ENCODE measurements at places on chromosomes 3 and 15. TPM values are rescaled to one million over a fixed set of nuclear protein-coding genes. Genes with fewer than 3 reads are reported as not detected.
A peak's percentile ranks its signal among the peaks of the same experiment; 100 is the strongest.

GRCh38 chr15:82950295-82950694 is 2.2 kb downstream of the HOMER2 start:
- peaks cover 5% of the 10 kb centered on the region for H3K4me1 ChIP-seq
- no peak for DNase-seq
- no peak overlapping the region for H3K4me3 ChIP-seq
- H3K27me3 ChIP-seq, result peaks cover 4% of the 10 kb centered on the region
- no peaks in the 10 kb centered on the region for H3K36me3 ChIP-seq

GRCh38 chr15:35181538-35181937 is 96.4 kb upstream of the NANOGP8 start:
- no peaks in the 10 kb centered on the region for H3K36me3 ChIP-seq
- H3K4me1 ChIP-seq, result peaks cover 5% of the 10 kb centered on the region
- H3K27me3 ChIP-seq, result no peaks in the 10 kb centered on the region
- no peak for DNase-seq
- no peak overlapping the region for H3K4me3 ChIP-seq
- no peak overlapping the region for H3K27ac ChIP-seq

- no peaks in the 10 kb centered on the region for H3K36me3 ChIP-seq
- peak overlapping the region; percentile 65 for H3K4me3 ChIP-seq
- peaks cover 38% of the 10 kb centered on the region for H3K4me1 ChIP-seq
- peak overlapping the region; percentile 85 for H3K27ac ChIP-seq
- H3K27me3 ChIP-seq, result no peaks in the 10 kb centered on the region
- peak; percentile 9 for DNase-seq
These were observed 52.5 kb downstream of the ATP10A start for GRCh38 chr15:25810631-25811091.

DNA sequence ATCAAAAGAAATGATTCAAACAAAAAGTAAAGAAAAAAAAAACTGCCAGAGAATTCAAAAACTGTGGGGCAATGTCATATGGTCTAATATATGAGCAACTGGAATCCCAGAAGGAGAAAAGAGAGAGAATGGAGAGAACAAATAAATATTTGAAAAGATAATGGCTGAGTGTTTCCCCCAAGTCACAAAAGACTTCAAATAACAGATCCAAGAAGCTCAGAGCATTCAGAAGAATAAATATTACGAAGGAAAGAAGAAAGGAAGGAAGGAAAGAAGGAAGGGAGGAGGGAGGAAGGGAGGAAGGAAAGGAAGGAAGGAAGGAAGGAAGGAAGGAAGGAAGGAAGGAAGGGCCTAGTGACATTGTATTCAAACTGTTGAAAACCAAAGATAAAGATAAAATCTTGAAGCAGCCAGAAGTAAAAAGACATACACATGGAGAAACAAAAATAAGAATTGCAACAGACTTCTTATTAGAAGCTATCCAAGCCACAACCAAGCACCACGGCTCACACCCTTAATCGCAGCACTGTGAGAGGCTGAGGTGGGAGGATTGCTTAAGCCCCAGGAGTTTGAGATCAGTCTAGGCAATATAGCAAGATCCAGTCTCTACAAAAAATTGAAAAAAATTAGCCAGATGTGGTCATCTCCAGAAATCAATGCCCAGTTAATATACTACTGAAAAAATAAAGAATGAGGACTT is 118.9 kb upstream of the IGSF10 start:
- H3K27me3 ChIP-seq, result no peaks in the 10 kb centered on the region
- no peak overlapping the region for H3K27ac ChIP-seq
- no peak for DNase-seq
- H3K36me3 ChIP-seq, result no peaks in the 10 kb centered on the region
- H3K4me1 ChIP-seq, result peaks cover 4% of the 10 kb centered on the region
- H3K4me3 ChIP-seq, result no peak overlapping the region

- H3K27ac ChIP-seq, result peak overlapping the region; percentile 4
- DNase-seq, result no peak
- H3K4me3 ChIP-seq, result peak overlapping the region; percentile 11
- H3K4me1 ChIP-seq, result peaks cover 48% of the 10 kb centered on the region
These were observed 30.6 kb downstream of the INTS14 start for GRCh38 chr15:65580287-65580686.

- no peaks in the 10 kb centered on the region for H3K27me3 ChIP-seq
- H3K4me3 ChIP-seq, result no peak overlapping the region
- no peak overlapping the region for H3K27ac ChIP-seq
- H3K36me3 ChIP-seq, result peaks cover 3% of the 10 kb centered on the region
These were observed 21.5 kb upstream of the PTPN23 start for GRCh38 chr3:47359323-47359722.

GRCh38 chr15:53384417-53384816 is 375.0 kb downstream of the WDR72 start:
- H3K27me3 ChIP-seq, result no peaks in the 10 kb centered on the region
- peaks cover 8% of the 10 kb centered on the region for H3K4me1 ChIP-seq
- no peak overlapping the region for H3K4me3 ChIP-seq
- DNase-seq, result no peak
- H3K36me3 ChIP-seq, result no peaks in the 10 kb centered on the region
- H3K27ac ChIP-seq, result no peak overlapping the region

GRCh38 chr3:106206146-106206545 is 337.3 kb upstream of the CBLB start:
- H3K4me1 ChIP-seq, result no peaks in the 10 kb centered on the region
- no peak for DNase-seq
- H3K27me3 ChIP-seq, result no peaks in the 10 kb centered on the region

GRCh38 chr3:128311441-128311844 is 155.2 kb downstream of the DNAJB8 start:
- H3K4me1 ChIP-seq, result peaks cover 9% of the 10 kb centered on the region
- DNase-seq, result no peak
- H3K36me3 ChIP-seq, result no peaks in the 10 kb centered on the region
- no peaks in the 10 kb centered on the region for H3K27me3 ChIP-seq
- no peak overlapping the region for H3K4me3 ChIP-seq

- H3K36me3 ChIP-seq, result no peaks in the 10 kb centered on the region
- no peak overlapping the region for H3K27ac ChIP-seq
- peaks cover 7% of the 10 kb centered on the region for H3K4me1 ChIP-seq
- no peak for DNase-seq
- H3K27me3 ChIP-seq, result no peaks in the 10 kb centered on the region
These were observed 317.5 kb upstream of the TRIM42 start for GRCh38 chr3:140360332-140360731.

DNA sequence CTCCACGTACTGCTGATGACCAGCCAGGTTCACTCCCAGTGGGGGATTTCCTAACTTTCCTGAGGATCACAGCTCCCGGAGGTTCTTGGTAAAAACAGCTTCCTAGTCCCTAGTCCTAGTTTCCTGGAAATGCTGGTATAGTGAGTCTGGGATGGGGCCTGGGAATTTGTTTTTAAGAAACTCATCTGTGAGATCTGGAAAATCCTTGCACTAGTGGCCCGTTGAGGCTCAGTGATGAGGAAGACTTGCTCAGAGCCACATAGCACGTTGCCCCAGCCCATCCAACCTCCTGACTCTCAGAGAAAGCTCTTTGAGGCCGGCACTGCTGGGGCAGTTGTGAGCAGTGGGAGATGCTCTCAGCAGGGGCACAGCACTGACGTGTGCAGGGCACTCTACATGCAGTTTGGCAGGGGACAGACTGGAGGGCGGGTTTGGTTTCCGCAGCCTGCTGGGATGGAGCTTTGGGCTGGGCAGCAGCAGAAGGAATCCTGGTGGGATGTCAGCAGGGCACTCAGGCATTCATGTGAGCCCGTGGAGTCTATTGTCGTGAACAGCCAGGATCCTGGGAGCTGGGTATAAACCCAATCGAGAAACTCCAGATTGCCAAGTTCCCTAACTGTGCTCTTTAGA is 31.6 kb downstream of the SAXO2 start:
- peaks cover 9% of the 10 kb centered on the region for H3K27me3 ChIP-seq
- no peak overlapping the region for H3K27ac ChIP-seq
- no peak overlapping the region for H3K4me3 ChIP-seq
- no peaks in the 10 kb centered on the region for H3K36me3 ChIP-seq
- H3K4me1 ChIP-seq, result no peaks in the 10 kb centered on the region
- DNase-seq, result no peak

- no peaks in the 10 kb centered on the region for H3K4me1 ChIP-seq
- no peak overlapping the region for H3K27ac ChIP-seq
- no peak for DNase-seq
- H3K36me3 ChIP-seq, result no peaks in the 10 kb centered on the region
- H3K4me3 ChIP-seq, result no peak overlapping the region
- H3K27me3 ChIP-seq, result no peaks in the 10 kb centered on the region
These were observed 8.0 kb downstream of the CLDN16 start for GRCh38 chr3:190396001-190396400.

- no peak overlapping the region for H3K4me3 ChIP-seq
- no peaks in the 10 kb centered on the region for H3K27me3 ChIP-seq
- no peaks in the 10 kb centered on the region for H3K4me1 ChIP-seq
- DNase-seq, result no peak
- no peaks in the 10 kb centered on the region for H3K36me3 ChIP-seq
These were observed 511.6 kb upstream of the MDFIC2 start for GRCh38 chr3:70824078-70824477.

- DNase-seq, result no peak
- H3K4me3 ChIP-seq, result no peak overlapping the region
- H3K27me3 ChIP-seq, result no peaks in the 10 kb centered on the region
These were observed 53.0 kb downstream of the PDIA5 start for GRCh38 chr3:123119802-123120201.

- no peaks in the 10 kb centered on the region for H3K27me3 ChIP-seq
- H3K4me3 ChIP-seq, result no peak overlapping the region
- peaks cover 8% of the 10 kb centered on the region for H3K36me3 ChIP-seq
- DNase-seq, result no peak
- H3K4me1 ChIP-seq, result no peaks in the 10 kb centered on the region
These were observed 1032.8 kb upstream of the EPHA6 start for GRCh38 chr3:95781598-95781997.

- H3K27me3 ChIP-seq, result no peaks in the 10 kb centered on the region
- no peak for DNase-seq
- no peak overlapping the region for H3K27ac ChIP-seq
These were observed 57.3 kb downstream of the ARNT2 start for GRCh38 chr15:80461356-80462095.

DNA sequence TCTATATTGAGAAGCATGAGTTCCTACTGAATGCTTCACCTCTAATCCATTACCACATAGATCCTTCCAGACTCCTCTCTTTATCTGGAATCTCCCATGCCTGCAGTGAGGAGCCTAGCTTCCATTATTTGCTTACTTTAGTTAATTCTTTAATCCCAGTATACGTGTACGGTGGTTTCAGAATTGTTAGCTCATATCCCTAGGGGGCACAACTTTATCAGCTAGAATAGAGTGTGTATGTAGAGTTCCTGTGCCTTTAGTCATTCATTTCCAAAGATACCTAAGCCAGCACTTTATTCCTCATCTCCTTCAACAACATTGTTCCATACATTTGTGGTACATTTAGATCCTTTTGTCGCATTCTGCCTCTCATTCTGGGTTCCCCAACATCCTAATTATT is 226.0 kb downstream of the TJP1 start:
- H3K36me3 ChIP-seq, result no peaks in the 10 kb centered on the region
- no peaks in the 10 kb centered on the region for H3K27me3 ChIP-seq
- DNase-seq, result no peak
- no peak overlapping the region for H3K27ac ChIP-seq
- no peak overlapping the region for H3K4me3 ChIP-seq
- H3K4me1 ChIP-seq, result no peaks in the 10 kb centered on the region

- H3K4me1 ChIP-seq, result no peaks in the 10 kb centered on the region
- no peak overlapping the region for H3K4me3 ChIP-seq
- no peak for DNase-seq
- H3K27me3 ChIP-seq, result no peaks in the 10 kb centered on the region
These were observed 25.6 kb downstream of the HACD2 start for GRCh38 chr3:123559040-123559861.

BCHE gene
- total RNA-seq, result 52.9 TPM

STRC gene
- total RNA-seq, result 0.19 TPM

TPRG1 gene
- total RNA-seq, result 0.61 TPM

TMEM207 gene
- total RNA-seq, result not detected

CPN2 gene
- total RNA-seq, result not detected

ITIH1 gene
- not detected for total RNA-seq
